NCI-H1105 (cell line): ENCODE measurements at places on chromosomes 7 and 10.

- no peak for DNase-seq
Observed at GRCh38 chr7:143280160-143280559, 4.6 kb upstream of the TMEM139 start.

GRCh38 chr7:89661876-89662275, 492.4 kb upstream of the STEAP1 start:
- DNase-seq = no peak

- DNase-seq = no peak
Observed at GRCh38 chr7:82494420-82494819, 50.8 kb upstream of the CACNA2D1 start.

DNA sequence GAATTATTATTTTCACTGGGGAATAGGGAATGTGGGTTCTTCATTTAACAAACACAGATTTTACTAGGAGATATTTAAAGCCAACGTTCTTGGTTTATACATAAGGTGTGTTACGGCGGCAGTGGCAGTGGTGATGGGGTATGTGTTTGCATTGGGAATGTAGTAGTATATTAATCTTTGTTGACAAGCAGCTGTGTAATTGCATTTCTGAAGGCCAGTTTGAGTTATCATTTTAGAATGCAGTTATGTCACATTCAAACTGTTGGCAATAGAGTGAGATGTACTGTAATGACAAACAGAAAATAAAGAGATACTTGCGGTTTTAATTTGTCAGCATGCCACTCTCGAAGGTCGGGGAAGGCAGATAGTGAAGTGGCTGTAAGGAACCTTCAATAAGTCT, 628.6 kb upstream of the POM121L12 start:
- no peak for DNase-seq

DNA sequence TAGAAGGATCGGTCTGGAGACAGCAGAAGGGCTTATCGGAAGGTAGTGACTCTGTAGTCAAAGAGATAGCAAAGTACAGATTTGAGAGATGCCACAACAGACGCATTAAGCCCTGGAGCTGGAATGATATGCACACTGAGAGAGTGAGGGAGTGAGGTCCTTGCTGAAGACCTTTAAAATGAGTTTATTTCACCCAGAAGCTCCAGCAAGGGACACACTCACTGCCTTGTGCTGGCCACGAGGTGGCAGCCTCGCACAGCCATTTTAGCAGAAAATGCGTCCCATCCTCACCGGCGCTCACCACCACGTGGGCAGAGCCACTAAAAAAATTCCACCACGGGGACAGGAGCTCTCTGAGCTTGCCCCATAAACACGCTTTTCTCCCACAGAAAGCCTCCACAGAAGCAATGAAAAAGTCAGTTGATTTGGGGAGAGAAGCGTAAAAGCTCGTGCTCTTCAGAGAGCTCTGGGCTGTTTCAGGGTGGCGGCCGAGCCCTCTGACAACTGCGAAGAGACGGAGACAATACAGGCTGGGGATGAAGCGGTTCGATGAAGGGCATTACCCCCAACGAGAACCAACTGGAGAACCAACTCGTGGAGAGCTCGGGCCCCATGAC, 163.0 kb upstream of the KLF14 start:
- DNase-seq = peak; percentile 51

DNA sequence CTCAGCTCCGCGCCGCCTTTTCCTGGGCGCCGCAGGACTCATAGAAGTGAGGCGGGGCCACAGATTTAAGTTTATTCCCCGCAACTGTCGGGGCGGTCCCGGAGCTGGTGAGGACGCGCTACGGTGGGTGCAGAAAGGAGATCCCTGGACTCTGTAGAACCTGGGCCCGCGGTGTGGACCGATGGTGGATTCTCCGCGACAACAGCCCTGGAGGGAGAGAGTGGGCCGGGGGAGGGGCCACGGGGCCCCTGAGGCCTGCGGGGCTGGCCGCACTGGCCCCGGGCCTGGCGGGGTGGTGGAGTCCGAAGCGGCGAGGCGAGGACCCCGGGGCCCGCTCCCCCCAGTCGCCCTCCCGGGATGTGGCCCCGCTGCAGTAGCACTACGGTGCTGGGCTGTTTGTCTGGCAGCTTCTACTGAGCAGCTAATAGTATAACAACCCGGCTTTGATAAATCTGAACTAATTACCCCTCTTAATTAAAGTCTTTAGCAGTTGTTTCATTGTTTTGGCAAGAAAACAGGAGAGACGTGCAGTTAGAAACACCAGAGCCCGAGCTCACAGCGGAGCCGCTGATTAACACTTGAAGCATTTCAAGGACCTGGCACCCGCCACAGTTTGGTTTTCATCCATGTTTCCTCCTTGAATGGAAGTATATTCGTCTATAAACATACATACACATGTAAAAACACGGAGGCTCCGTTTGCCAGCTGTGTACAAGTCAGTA, 4.2 kb downstream of the FEZF1 start:
- DNase-seq = peak; percentile 75

- DNase-seq = no peak
Observed at GRCh38 chr10:122042836-122043235, 53.9 kb downstream of the TACC2 start.

- DNase-seq = no peak
Observed at GRCh38 chr7:148927123-148928045, 43.3 kb upstream of the EZH2 start.

GRCh38 chr7:81816312-81816711, 46.5 kb upstream of the HGF start:
- DNase-seq = no peak

DNA sequence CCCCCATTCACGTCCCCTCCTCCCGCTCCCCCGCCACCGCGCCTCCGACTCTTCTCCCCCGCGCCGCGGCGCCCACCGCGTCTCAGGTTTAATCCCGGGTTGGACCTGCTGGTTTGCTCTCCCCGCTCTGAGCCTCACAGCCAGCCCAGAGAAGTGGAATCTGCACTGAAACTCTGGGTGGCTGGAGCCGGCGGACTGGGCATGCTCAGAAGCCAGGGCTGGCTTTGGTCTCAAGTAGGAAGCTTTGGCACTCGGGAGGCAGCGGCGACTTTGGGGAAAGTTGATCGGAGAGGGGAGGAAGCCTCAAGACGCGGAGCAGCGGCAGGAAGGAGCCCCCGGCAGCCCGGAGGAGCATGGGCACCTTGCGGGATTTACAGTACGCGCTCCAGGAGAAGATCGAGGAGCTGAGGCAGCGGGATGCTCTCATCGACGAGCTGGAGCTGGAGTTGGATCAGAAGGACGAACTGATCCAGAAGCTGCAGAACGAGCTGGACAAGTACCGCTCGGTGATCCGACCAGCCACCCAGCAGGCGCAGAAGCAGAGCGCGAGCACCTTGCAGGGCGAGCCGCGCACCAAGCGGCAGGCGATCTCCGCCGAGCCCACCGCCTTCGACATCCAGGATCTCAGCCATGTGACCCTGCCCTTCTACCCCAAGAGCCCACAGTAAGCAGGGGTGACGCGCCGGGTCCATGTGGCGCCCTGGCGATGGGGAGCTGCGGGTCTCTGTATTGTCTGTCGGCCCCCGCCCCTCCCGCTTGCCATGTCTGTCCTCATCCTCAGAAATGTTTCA, at the start of gene PRKG1:
PRKG1 (plus strand) TSS at position 250 of the 791 bp plus-strand sequence.
- DNase-seq = peak; percentile 8

DNA sequence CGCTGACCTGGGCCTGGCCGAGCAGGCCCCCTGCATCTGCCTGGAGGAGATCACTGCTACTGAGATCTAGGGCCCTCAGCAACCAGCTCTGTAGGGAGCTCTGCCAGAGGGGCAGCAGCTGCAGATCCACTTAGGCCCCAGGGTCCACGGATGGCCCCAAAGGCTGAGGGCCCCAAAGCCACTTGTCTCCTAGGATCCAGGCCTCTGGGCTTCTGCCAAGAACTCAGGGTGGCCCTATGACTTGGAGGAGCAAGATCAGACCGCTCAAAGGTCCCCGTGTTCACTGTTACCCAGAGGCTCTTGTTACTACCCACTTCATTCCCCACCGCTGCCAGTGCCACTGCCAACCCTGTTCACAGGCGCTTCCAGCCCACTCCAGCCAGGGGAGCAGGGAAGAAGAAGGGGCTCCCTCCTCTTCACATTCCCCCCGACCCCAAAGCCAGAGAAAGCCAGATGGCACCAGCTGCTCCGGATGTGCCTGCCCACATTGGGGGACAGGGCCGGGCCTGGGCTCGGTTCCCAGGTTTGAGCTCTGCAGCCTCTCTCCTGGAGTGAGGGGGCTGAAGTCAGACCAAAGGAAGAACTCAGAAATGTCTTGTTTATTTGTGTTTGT, 7.6 kb downstream of the LZTS2 start:
- no peak for DNase-seq

- no peak for DNase-seq
Observed at GRCh38 chr7:106715730-106716129, 54.8 kb upstream of the CCDC71L start.

DNA sequence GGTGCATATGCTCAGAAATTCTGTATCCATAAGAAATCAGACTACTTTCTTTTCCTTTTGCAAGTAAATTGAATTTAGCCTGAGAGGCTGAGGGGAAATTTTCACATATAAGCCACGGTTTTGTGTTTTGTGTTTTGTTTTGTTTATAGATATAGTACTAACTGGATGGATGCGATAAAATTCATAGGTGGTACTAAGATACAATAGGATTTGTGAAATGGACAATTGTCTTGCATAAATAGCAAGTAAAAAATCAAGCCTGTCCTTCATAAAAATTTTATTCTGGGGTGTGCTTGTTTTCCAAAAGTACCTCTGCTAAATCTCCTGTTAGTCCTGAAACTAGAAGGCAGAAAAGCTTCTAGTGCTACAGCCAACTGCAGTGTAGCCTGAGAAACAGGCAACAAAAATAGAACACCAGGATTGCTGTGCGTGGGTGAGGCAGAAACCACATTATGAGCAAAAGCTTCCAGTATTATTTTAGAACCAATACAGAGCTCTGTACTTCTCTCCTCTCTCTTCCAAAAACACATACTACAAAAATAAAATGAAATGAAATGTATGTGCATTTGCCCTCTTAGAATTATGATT, 634 bp upstream of the HDAC9 start:
- no peak for DNase-seq

- no peak for DNase-seq
Observed at GRCh38 chr7:13933091-13933490, 56.4 kb downstream of the ETV1 start.

GRCh38 chr7:542713-543500, 23.3 kb upstream of the PDGFA start:
- DNase-seq = no peak

- DNase-seq = no peak
Observed at GRCh38 chr7:31860925-31861324, 173.9 kb downstream of the PPP1R17 start.

DNA sequence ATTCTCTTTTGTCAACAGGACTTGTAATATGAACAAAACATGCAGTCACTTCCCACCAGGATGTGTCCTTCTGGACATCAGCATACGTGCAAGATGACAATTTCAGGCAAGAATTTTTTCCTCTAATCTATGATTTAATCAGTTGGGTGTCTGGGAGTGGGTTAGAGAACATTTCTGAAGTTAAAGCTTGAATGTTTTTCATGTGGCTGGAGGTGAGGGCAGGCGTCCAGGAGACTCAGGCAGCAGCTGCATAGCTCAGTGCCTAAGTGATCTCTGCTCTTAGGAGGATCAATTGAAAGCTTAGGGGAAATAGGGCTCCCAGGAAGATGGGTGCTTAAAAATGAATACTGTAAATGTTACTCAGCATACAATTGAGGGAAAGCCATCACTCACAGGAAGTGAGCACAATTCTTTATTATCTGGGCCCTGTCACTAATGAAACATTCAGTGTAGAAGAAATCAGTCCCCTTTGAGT, 457.6 kb upstream of the KLF6 start:
- DNase-seq = no peak

- DNase-seq = no peak
Observed at GRCh38 chr7:131061818-131062217, 265.9 kb upstream of the MKLN1 start.

- DNase-seq = no peak
Observed at GRCh38 chr7:876972-877311, 588 bp downstream of the GET4 start.

GRCh38 chr7:12258074-12258473, 47.0 kb downstream of the TMEM106B start:
- no peak for DNase-seq

GRCh38 chr10:101816913-101817336, 1.3 kb downstream of the OGA start:
- no peak for DNase-seq

GRCh38 chr10:101905251-101905650, 61.7 kb upstream of the KCNIP2 start:
- DNase-seq = no peak

- no peak for DNase-seq
Observed at GRCh38 chr7:127900732-127901685, 130.2 kb downstream of the LRRC4 start.

- DNase-seq = no peak
Observed at GRCh38 chr7:77504951-77505350, 32.1 kb upstream of the PTPN12 start.

DNA sequence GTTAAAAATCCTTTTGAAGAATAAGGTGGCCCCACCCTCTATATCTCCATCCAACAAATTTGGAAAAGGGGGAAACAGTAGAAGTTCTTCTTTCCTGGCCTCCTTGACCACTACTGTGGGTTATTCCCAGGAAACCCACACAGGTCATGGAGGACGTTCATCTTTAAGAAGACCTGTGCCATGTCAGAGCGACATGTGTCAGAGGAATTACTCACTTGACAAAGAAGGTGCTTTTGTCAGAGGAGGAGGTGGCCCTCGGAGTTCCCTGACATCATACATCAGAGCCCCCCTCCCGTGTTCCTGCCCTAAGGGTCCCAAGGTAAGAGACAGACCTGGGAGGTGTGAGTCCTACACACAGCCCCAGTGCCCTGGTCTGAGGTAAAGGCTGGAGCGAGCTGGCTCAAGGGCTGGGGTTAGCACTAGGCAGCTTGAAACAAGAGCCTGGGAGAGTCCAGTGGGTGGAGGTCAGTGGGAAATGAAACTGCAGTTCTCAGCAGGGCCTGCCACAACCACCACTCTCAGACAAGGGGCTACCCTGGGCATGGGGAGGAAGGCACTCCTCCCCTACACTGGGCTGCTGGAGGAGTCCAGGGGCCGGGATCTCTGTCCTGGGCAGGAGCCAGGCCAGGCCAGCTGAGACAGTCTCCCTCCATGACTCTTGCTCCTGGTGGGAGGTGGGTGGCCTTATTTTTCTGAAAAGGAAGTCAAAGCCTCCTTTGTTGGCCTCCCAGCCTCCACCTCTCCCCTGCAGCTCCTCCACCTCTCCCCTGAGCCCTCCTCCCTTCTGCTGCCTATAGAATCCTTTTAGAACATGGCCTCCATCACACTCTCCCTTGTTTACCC, 21.8 kb upstream of the ZMIZ1 start:
- DNase-seq = no peak

DNA sequence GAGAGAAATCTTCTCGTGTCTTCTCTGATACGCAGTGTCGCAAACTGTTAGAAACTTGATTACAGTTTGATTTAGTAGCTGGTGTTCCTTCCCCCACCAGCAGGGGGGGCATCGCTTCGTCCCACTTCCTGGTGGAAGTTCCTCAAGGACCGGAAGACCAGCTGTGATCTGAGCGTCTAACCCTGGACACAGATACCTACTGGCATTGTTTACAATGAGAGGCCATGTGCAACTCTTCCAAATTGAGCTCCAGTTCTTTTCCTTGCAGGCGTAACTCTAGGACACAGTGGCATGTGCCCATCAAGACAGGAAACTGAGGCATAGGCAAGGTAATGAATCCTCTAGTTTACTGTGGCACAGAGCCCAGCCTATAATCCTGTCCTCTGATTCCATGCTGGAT, 219.0 kb downstream of the CCDC3 start:
- no peak for DNase-seq

GRCh38 chr10:113085776-113086175, 135.7 kb downstream of the TCF7L2 start:
- no peak for DNase-seq

GRCh38 chr10:8873310-8873709, 818.8 kb downstream of the GATA3 start:
- DNase-seq = no peak
